ENCODE measurements at places on chromosomes 6 and 20.

DNA sequence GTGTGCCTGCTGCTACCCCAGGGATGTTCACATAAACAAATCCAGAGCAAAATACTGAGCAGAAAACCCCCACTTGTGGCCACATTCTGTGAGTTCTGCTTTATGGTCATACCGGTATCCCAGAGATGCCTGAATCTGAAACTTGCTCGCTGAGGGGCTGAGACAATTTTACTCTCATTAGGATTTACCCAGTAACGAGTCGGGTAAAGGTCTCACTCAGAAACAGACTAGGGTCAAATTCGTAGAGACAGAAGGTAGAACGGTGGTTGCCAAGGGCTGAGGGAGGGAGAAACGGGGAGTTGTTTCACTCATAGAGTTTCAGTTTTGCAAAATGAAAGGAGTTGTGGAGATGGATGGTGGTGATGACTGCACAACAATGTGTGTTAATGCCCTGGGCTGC lies 45.4 kb upstream of the NKX2-2 start:
- no peak for DNase-seq

DNA sequence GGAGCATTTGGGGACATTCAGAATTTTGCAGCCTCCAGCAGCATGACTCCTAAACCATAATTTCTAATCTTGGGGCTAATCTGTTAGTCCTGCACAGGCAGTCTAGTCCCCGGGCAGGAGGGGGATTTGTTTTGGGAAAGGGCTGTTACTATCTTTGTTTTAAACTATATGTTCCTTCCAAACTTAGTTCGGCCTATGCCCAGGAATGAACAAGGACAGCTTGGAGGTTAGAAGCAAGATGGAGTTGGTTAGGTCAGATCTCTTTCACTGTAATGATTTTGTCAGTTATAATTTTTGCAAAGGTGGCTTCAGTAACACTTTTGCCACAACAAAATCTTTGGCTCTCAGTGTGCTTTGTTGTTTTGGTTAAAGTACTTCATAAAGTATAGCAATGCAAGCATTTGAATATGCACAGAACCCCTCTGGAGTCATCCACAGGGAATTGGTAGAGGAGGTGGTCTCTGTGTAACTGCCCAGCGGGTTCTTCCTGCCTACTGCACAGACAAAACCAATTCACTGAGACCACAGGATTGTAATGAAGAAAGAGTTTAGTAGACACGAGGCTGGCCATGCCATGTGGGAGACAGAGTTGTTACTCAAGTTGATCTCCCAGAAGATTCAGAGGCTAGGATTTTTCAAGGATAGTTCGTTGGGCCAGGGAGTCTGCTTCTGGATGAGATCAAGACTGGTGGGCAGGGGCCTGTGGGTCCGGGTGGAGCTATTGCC lies 224.1 kb upstream of the MYLIP start:
- no peak for DNase-seq

- no peak for DNase-seq
Measured at GRCh38 chr20:36396847-36397630, 90.9 kb downstream of the DLGAP4 start.

DNA sequence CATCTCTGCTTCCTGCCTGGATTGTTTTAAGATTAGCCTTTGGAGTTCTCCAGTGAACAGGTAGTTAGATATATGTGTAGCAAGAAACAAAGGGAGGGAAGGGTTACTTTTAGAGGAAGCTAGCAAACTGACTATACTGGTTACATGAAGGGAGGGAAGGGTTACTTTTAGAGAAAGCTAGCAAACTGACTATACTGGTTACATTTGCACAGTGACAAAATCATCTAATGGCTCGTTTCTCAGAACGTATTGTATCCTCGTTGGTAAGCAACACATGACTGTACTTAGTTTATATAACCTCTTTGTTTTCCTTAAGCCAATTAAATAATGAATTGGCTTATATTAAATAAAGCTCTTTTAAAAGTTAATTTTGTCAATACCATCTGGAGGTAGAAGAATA lies 540.9 kb downstream of the EPM2A start:
- no peak for DNase-seq

- DNase-seq, result no peak
Measured at GRCh38 chr20:48826883-48827771, 672 bp downstream of the PREX1 start.

DNA sequence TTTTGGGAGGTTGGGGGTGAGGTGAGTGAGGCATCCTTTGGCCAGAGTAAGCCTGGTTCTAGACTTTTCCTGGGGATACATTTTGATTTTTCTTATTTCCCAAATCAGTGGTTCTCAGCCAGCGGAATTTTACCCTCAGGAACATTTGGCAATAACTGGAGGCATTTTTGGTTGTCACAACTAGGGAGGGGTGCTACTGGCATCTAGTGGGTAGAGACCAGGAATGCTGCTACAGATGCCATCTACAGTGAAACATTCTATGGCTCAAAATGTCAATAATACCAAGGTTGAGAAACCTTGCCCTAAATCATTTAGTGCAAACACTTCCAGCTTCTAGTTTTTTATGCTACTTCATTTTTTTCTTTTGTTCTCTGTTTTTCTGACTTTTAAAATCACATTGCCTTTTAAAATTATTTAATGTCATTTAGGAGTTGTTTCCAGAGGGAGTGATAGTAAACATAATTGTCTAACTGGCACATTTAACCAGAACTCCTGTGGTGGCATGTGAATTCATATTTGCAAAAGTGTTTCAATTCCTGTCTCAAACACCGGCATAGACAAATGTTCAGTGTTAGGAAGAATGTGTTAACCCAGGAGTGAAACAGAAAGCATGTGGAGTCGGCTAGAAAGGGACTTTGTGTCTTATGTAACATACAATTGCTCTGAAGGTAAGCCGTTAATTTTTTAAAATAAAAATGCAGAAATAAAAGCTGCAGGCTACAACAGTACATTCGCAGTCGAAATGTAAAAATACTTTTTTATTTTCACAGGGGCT lies 59.0 kb downstream of the QRSL1 start:
- no peak for DNase-seq

All from MG63 (cell line).